ENCODE measurements at places on chromosomes 2 and 18. TPM values are rescaled to one million over a fixed set of nuclear protein-coding genes. Genes with fewer than 3 reads are reported as not detected.

Gene CACNB4
- 18.2 TPM for total RNA-seq

Gene NDUFV2
- 254 TPM for total RNA-seq

Gene NXPH2
- total RNA-seq, result not detected

Gene GPR45
- total RNA-seq, result not detected

Gene TLX2
- total RNA-seq, result 5.5 TPM

DNA sequence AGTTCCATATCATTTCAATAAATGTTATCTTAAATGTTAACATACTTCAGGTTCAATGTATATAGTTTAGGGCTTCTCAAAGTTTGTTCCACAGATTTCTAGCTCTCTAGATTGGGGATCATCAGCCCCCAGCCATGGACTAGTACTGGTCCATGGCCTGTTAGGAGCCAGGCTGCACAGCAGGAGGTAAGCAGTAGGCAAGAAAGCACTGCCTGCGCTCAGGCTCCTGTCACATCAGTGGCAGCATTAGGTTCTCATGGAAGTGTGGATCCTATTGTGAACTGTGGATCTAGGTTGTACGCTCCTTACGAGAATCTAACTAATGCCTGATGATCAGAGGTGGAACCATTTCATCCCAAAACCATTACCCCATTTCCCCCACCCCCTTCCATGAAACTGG lies 531.1 kb downstream of the PARD3B start:
- H3K27me3 ChIP-seq, result no peaks in the 10 kb centered on the region
- H3K27ac ChIP-seq, result no peak overlapping the region

GRCh38 chr2:222878877-222879603 lies 18.2 kb downstream of the ACSL3 start:
- no peaks in the 10 kb centered on the region for H3K36me3 ChIP-seq
- no peak overlapping the region for H3K27ac ChIP-seq
- H3K4me3 ChIP-seq, result no peak overlapping the region
- no peaks in the 10 kb centered on the region for H3K27me3 ChIP-seq
- H3K4me1 ChIP-seq, result no peaks in the 10 kb centered on the region

- H3K4me1 ChIP-seq, result peaks cover 12% of the 10 kb centered on the region
- H3K27me3 ChIP-seq, result no peaks in the 10 kb centered on the region
- H3K36me3 ChIP-seq, result no peaks in the 10 kb centered on the region
- DNase-seq, result no peak
These were observed 45.5 kb upstream of the DNMT3A start for GRCh38 chr2:25386971-25387875.

DNA sequence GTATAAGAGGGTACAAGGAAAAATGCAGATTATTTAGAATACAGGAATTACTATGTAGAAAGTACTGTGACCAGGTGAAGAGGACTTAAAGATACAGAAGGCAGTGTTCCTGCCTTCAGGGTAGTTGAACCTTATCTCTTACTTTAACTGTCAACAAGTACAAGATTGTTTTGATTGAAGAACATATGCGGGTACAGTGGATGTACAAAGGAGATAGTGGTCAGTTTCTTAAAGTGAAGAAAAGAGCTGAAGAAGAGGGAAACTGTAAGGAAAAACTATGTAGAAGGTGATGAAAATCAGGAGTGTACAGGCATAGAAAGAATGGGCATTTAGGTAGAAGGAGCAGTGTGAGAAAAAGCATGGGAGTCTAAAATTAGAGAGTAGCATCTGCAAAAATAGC lies 2.2 kb downstream of the RALBP1 start:
- peaks cover 15% of the 10 kb centered on the region for H3K4me1 ChIP-seq
- no peak overlapping the region for H3K27ac ChIP-seq
- H3K4me3 ChIP-seq, result peak overlapping the region; percentile 97
- no peaks in the 10 kb centered on the region for H3K27me3 ChIP-seq
- DNase-seq, result no peak

DNA sequence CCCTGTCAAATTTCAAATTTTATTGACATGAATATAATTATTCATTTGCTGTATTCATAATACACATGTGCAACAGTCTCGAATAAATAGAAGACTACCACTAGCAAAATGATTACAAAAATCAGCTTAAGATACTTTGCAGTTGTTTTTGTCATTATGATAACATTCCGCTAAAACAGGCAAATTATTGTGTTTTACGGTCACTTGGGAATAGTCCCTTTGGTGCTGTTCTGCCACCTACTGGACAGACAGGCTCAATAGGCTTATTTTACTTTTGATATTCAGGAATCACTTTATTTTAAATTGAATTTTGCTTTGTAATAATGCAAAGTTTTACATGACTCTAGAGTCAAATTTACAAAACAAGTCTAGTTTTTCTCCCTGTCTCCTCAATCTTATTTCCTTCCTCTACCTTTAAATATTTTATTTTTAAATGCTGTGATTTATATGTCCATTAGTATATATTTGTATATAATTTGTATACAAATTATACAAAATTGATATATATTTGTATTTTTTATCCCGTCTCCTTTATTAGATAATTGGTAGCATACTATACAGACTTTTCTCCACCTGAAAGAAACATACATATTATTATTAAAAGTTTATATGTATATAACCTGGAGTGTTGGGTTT lies 456.3 kb downstream of the DLGAP1 start:
- H3K27me3 ChIP-seq, result no peaks in the 10 kb centered on the region
- no peak overlapping the region for H3K27ac ChIP-seq
- no peak overlapping the region for H3K4me3 ChIP-seq
- H3K36me3 ChIP-seq, result no peaks in the 10 kb centered on the region

DNA sequence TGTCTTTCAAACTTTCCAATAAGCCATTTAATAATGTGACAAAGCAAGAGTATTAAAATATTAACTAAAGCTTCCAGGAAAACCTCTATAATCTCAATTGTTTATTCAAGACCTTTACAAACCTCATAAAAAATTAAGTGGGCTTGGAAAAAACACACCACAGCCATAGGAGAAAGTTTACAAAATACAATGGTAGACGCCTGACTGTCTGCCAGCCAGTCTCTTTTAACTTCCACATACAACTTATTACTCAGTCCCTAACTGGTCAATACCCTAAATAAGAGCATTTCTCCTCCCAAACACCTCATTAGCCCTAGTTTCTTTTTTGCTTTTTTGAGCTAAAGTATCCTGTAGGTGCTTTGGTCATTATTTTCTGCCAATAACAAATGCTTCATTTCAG lies 247.4 kb upstream of the CYP26B1 start:
- no peaks in the 10 kb centered on the region for H3K4me1 ChIP-seq
- no peaks in the 10 kb centered on the region for H3K27me3 ChIP-seq
- no peak for DNase-seq
- H3K36me3 ChIP-seq, result no peaks in the 10 kb centered on the region
- no peak overlapping the region for H3K4me3 ChIP-seq

DNA sequence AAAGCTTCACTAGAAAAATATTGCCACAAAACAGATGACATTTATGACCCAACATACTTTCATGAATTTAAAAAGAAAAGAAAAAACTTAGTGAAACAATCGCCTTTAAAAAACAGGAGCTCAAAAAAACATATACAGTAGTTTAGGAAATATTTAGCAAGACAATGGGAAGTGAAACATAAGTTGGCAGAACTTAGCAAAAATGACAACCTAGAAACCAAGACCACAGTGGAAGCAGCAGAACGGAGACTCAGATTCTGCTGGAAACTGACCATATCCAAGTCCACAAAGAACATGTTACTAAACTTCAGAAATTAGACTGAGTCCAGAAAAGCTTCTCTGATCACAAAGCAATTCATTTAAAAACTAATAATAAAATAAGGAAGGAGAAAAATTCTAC lies 41.8 kb upstream of the CTAGE1 start:
- no peak overlapping the region for H3K27ac ChIP-seq
- H3K4me1 ChIP-seq, result no peaks in the 10 kb centered on the region
- no peaks in the 10 kb centered on the region for H3K27me3 ChIP-seq
- no peak for DNase-seq
- no peak overlapping the region for H3K4me3 ChIP-seq
- H3K36me3 ChIP-seq, result no peaks in the 10 kb centered on the region

- no peak overlapping the region for H3K4me3 ChIP-seq
- no peak for DNase-seq
- no peak overlapping the region for H3K27ac ChIP-seq
- no peaks in the 10 kb centered on the region for H3K27me3 ChIP-seq
These were observed 47.5 kb downstream of the NXPH2 start for GRCh38 chr2:138732651-138733050.
